ENCODE measurements at places on chromosomes 6 and 20. TPM values are rescaled to one million over a fixed set of nuclear protein-coding genes. Genes with fewer than 3 reads are reported as not detected.

DNA sequence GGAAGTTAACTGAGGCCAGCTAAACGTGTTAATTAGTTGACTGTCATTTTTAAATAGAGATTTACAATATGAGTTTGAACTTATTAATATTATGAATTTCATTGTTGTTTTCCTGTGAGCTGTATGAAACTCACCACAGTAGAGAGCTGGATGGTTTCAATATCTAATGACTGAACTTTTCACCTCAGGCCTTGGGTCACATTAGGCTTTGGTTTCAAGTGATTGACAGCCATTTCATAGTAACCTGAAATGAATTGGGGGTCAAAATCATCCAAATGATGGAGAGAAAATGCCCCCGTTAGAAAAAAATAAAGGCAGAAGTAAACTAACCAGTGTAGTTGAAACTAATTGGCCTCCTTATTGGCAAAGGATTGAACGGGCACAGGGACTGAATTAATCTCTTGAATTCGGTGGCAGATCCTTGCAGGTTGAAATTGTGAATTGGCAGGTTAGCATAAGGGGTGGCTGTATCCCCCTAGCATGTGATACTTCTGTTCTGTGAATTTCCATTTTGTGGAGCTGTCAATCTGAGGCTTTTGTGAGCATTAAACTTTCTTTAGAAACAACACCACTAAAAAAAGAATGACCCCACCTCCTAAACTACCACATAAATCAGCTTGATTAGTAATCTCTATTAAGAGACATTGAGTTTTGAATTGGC lies 155.1 kb upstream of the MMS22L start:
- H3K27ac ChIP-seq = no peak overlapping the region
- no peaks in the 10 kb centered on the region for H3K36me3 ChIP-seq
- no peaks in the 10 kb centered on the region for H3K4me1 ChIP-seq
- no peak for DNase-seq
- no peaks in the 10 kb centered on the region for H3K27me3 ChIP-seq

DNA sequence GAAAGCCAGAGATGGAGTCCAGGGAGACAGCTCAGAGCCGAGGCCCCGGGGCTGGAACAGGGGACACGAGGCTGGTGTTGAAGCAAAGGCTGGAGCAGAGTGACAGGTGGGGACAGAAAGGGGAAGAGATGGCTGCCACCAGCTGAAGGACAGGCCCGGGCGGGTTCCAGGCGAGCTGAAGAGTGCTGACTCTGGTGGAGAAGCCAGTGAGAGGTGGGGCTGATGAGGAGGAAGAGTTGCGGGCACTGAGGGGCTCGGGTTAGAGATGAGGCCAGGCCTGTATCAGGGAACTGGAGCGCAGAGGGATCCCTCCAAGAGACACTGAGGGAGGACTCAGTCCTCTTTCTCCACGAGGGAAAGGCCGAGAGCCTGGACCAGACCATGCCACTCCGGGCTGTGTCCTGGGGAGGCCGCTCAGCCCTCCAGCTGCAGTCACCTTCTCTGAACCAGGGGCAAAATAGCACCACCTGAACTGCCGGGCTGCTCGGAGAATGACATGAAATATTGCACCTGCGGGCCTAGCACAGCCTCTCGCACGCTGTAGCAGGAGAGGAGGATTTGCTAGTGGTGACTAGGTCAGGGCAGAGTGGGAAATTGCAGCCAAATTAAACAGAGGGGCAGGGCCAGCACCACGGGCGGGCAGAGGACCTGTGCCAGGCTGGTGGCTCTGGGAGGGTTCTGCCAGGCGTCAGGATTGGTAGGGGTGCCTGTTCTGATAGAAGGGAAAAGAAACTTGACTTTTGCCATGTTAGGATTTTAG lies 175.9 kb downstream of the ZDHHC14 start:
- H3K36me3 ChIP-seq = no peaks in the 10 kb centered on the region
- no peaks in the 10 kb centered on the region for H3K27me3 ChIP-seq
- no peak overlapping the region for H3K4me3 ChIP-seq
- DNase-seq = no peak

- H3K27me3 ChIP-seq = 0 out of 2 replicates have a peak, but pooled peaks cover 3% of the 10 kb centered on the region
- H3K36me3 ChIP-seq = no peaks in the 10 kb centered on the region
- DNase-seq = no peak
- no peak overlapping the region for H3K4me3 ChIP-seq
- H3K27ac ChIP-seq = no peak overlapping the region
Observed at GRCh38 chr6:165767228-165767627, 104.2 kb upstream of the PDE10A start.

DNA sequence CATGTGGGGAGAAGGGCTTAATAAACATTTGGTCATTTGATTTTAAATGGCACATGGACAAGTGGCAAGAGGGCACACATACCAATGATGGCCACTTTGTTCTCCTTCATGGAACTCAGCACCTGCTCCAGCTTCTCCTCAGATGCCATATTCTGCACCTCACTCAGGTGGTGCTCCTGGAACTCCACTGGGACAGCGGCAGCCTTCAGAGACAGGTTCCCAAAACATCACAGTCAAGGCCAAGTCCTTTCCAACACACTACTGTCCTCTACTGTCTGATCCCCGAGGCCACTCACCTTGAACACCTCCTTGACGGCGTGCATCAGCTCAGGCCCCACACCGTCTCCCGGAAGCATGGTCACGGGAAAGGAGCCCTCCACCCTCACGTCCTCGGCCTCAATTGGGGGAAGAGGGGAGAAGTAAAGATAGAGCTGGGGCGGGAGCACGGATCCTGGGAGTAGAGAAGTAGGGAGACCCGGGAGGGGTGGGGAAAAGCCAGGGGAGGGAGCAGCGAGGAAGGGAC lies 591 bp downstream of the IDH3B start:
- H3K27me3 ChIP-seq = no peaks in the 10 kb centered on the region
- H3K4me1 ChIP-seq = peaks cover 4% of the 10 kb centered on the region
- peak overlapping the region; percentile 74 for H3K4me3 ChIP-seq
- peak overlapping the region; percentile 81 for H3K27ac ChIP-seq

- no peak overlapping the region for H3K4me3 ChIP-seq
- DNase-seq = no peak
- H3K4me1 ChIP-seq = no peaks in the 10 kb centered on the region
- H3K27me3 ChIP-seq = no peaks in the 10 kb centered on the region
- H3K36me3 ChIP-seq = no peaks in the 10 kb centered on the region
- H3K27ac ChIP-seq = no peak overlapping the region
Observed at GRCh38 chr6:23246896-23247295, 677.5 kb downstream of the HDGFL1 start.

DNA sequence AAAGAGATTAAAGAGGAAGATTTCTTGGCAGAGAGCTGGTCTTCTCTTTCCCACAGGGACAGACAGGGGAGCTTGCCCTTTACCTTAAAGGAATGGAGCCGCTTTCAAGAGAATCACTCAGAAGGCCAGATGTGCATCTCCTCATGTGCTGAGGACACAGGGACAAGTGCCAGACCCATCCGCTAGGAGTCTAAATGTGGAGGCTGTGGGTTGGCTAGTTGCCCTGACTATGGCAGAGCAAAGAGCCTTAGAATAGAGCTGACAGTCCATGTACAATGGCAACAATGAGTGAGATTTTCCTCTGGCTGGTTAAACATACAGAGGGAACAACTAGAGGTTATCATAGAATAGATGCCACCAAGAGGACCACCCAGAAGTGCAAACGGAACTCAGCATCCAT lies 7.3 kb upstream of the DOK5 start:
- H3K27me3 ChIP-seq = peaks cover 11% of the 10 kb centered on the region
- H3K36me3 ChIP-seq = no peaks in the 10 kb centered on the region
- H3K4me1 ChIP-seq = no peaks in the 10 kb centered on the region
- no peak for DNase-seq
- no peak overlapping the region for H3K4me3 ChIP-seq

DNA sequence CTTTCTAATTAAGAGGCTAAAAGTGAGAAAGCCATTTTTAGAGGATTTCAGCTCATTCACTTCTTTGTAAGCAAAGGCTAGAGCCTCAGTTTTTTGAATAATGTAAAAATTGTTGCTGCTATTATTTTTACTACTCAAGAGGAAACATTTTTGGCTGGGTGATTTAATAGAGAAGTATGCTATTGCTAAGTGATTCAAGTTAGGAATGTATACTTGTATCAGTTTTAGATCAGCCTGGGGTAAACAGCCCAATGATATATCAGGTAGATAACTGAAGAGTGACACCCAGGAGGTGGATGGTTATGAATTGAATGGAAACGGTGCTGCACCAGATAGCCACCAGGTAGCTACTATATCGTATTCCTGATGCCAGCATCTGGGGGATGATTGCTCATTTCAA lies 9.2 kb downstream of the QKI start:
- no peaks in the 10 kb centered on the region for H3K27me3 ChIP-seq
- peaks cover 25% of the 10 kb centered on the region for H3K4me1 ChIP-seq
- H3K4me3 ChIP-seq = no peak overlapping the region
- H3K36me3 ChIP-seq = peaks cover 9% of the 10 kb centered on the region

DNA sequence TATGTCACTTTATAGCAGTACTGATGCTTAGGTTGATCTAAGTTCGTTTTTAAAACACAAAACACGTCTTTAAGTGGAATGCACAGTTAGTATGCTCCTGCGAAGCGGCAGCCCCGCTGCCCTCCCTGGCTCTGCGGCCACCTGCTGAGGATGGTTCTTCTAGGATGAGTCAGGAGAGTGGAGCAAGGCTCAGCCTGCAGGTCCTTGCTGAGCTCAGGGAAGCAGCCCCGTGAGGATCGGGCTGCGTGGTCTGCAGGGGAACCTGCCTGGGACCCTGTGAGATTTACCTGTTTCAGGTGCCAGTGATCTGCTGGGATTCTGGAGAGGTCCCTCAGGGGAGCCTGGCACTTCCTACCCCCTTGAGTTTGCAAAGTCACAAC lies 57.5 kb downstream of the SYNJ2 start:
- peak overlapping the region; percentile 87 for H3K27ac ChIP-seq
- peaks cover 55% of the 10 kb centered on the region for H3K4me1 ChIP-seq
- no peak for DNase-seq
- peaks cover 21% of the 10 kb centered on the region for H3K36me3 ChIP-seq
- no peaks in the 10 kb centered on the region for H3K27me3 ChIP-seq
- no peak overlapping the region for H3K4me3 ChIP-seq

- H3K27ac ChIP-seq = no peak overlapping the region
- no peaks in the 10 kb centered on the region for H3K27me3 ChIP-seq
- no peak overlapping the region for H3K4me3 ChIP-seq
- peaks cover 11% of the 10 kb centered on the region for H3K4me1 ChIP-seq
- DNase-seq = no peak
- H3K36me3 ChIP-seq = peaks cover 48% of the 10 kb centered on the region
Observed at GRCh38 chr6:105359419-105360370, 43.2 kb downstream of the PREP start.

DNA sequence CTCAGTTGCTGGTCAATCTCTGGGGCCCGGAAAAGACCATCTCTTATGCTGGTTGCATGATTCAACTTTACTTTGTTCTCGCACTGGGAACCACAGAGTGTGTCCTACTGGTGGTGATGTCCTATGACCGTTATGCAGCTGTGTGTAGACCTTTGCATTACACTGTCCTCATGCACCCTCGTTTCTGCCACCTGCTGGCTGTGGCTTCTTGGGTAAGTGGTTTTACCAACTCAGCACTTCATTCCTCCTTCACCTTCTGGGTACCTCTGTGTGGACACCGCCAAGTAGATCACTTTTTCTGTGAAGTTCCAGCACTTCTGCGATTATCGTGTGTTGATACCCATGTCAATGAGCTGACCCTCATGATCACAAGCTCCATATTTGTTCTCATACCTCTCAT lies 4.3 kb downstream of the OR2J3 start:
- no peaks in the 10 kb centered on the region for H3K4me1 ChIP-seq
- H3K36me3 ChIP-seq = no peaks in the 10 kb centered on the region
- H3K27me3 ChIP-seq = no peaks in the 10 kb centered on the region
- H3K27ac ChIP-seq = no peak overlapping the region
- H3K4me3 ChIP-seq = no peak overlapping the region
- DNase-seq = no peak

DNA sequence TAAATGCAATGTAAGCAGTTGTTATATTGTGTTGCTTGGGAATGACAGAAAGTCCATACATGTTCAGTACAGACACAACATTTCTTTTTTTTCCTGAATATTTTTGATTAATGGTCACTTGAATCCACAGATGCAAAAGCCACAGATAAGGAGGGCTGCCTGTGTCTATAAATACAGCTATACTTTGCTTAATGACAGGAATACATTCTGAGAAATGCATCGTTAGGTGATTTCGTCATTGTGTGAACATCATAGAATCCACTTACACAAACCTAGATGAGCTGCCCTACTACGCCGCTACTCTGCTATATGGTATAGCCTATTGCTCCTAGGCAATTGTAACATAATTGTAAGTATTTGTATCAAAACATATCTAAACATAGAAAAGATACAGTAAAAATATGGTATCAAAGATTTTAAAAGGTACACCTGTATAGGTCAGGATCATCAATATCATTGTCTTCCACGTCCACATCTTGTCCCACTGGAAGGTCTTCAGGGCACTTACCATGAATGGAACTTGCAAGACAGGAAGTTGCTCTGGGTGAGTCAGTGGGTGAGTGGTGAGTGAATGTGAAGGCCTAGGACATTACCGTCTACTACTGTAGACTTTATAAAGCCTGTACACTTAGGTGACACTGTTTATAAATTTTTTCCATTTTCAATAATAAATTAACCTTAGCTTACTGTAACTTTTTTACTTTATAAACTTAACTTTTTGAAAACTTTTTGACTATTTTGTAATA lies 27.9 kb upstream of the POPDC3 start:
- no peak for DNase-seq
- H3K4me3 ChIP-seq = no peak overlapping the region
- no peaks in the 10 kb centered on the region for H3K27me3 ChIP-seq
- peaks cover 22% of the 10 kb centered on the region for H3K4me1 ChIP-seq
- no peak overlapping the region for H3K27ac ChIP-seq

DNA sequence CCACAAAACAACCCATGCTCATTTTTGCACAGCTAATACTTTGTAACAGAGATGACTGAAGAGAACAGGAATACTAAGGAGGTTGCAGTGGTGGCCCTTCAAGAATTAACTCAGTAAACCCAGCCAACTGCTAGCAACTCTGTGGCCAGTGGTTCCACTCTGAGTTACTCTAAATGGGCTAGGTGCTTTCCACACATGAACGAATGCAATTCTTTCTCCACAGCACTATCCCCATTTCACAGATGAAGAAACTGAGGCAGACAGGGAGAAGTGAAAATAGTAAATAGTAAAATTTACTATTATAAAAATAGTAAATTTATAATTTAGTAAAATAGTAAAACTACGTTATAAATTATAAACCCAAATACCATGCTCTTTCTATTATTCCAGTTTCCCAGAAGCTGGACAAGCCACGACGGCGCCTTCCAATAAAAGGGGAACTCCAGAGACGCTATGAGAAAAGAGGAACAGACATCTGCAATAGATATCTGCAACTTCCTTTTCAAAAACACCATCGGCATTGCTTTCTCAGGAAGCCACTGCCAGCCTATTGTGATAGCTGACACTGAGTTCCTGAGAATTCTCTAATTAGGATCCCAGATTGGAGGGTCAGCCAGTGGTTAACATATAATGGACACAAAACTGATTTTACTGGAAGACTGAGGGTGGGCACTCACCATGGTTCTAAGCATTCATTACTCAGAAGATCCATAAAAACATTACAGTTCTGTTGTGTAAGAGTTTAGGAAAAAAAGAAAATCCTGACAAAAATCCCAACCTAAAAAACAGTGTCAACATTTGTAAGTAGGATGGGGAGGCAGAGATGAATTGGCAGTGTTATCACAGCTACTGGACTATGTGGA lies 16.2 kb downstream of the FKBP1A start:
- no peak overlapping the region for H3K27ac ChIP-seq
- no peak overlapping the region for H3K4me3 ChIP-seq
- peaks cover 19% of the 10 kb centered on the region for H3K4me1 ChIP-seq

ZSCAN23 gene
- total RNA-seq = 1.1 TPM

LRRC1 gene
- 5.1 TPM for total RNA-seq

EYA4 gene
- total RNA-seq = 36.8 TPM

PGC gene
- total RNA-seq = not detected

FARS2 gene
- total RNA-seq = 10.5 TPM

BHLHE23 gene
- not detected for total RNA-seq
